ENCODE measurements at places on chromosomes 6 and 20. TPM values are rescaled to one million over a fixed set of nuclear protein-coding genes. Genes with fewer than 3 reads are reported as not detected.

GRCh38 chr6:74598462-74599393 lies 607.1 kb downstream of the COL12A1 start:
- no peak for DNase-seq

DNA sequence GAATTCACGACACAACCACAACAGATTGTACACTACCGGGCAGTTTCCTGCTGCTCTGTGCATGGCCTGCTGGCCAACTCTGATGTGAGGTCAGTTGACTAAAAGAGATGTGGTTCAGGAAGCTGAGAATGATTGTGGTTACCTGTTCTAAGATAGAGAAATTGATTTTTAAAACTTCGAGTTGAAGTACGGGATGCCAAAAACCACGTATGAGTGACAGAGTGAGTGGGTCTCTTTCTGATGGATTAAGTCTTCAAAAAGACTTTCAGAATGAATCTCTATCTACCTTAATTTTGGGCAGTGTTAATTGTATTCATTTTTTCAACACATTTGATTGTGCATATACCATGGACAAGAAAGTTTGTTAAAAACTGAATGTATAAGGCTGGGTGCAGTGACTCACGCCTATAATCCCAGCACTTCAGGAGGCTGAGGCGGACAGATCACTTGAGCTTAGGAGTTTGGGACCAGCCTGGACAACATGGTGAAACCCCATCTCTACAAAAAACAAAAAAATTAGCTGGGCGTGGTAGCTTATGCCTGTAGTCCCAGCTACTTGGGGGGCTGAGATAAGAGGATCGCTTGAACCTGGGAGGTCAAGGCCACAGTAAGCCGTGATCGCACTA lies 121.2 kb downstream of the SGK1 start:
- DNase-seq = no peak

DNA sequence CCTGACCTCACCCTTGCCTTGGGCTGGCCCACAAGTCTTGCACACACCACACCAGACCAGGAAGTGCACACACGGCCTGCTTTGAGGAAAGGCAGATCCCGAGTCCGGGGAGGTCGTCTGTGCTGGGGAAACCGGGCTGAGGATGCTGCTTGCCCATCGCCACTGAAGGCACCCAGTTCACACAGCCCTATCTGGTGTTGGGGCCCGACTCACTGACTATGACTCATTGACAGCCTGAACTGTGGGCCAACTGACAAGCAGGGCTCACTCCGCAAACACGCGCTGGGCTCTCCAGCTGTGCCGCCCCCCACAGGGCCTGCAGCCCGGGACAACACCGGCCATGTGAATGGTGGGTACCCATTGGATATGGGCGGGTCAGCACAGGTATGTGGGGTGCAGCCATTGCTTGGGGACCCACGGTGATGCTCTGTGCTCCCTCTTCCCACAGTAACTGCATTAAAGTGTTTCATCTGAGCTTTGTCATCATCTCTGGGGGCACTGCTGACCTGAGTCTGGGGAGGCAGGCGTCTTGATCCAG lies 1.6 kb downstream of the SAMD10 start:
- no peak for DNase-seq

- no peak for DNase-seq
Measured at GRCh38 chr6:5338177-5338960, 77.1 kb downstream of the FARS2 start.

DNA sequence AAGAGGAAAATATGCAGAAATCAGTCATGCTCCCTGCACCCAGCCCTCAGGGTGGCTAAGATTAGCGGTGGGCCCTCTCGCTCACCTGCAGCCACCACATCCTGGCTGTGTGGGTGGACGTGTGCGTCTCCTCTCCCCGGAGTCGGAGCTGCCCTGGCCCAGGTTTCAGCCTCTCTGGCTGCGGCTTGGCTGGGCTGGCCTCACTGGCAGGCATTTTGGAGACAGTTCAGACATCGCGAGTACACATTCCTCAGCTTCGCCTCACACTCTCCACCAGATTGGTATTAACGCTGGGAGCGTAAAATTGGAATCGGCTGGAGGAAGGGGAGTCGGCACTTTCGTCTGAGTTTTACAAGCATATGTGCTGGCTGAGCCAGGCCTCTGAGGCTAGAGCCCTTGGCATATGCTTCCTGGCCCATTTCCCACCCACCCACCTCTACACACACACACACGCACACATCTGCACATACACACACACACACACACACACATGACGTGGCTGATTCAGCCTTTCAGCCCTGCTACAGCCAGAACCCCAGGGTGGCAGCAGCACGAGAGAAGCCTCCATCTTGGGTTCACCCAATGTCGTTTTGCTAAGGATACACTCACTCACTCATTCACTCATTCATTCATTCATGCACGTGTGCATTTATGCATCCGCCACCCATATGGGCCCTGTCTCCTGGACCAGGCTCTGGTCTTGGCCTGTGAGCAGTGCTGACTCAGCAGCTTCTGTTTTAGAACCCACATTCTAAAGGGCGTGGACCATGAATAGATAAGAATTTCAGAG lies 42.9 kb downstream of the BCAS4 start:
- DNase-seq = no peak

GRCh38 chr6:107809966-107810365 lies 14.1 kb downstream of the SCML4 start:
- no peak for DNase-seq

DNA sequence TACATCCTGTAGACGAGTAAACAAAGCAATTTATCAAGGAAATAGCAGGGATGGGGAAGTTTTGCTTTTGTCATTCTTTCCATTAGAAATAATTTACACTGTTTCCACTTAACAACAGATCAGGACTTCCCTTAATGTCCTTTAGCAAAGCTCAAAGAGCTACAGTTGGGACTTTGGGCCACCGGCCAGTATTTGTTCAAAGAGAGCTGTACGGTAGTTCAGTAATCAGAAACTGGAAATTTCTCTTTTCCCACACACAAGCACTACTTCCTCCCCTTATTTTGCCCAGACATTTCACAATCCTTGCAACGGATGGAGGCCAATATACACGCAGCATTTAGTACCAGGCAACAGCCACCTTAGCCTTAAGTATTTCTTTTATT lies 12.1 kb upstream of the HINT3 start:
- no peak for DNase-seq

DNA sequence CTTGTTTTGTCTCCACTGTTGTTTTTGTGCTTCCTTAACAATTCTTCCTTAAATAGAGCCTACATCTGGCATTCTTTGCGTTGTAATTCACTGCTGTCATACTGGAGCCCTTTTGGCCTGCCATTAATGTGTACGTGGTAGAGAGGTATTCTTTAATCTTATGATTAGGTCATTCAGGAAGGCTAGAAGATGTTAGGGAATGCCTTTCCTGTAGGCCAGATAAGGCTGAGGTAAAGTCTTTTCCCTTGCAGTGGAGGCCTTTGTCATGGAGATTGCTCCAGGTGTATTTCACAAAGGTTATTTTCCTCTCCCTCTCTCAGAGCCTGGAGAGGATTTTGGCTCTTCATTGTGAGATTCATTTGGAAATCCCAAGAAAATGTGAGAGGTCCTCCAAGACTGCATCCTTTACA lies 146.9 kb downstream of the FUT9 start:
- DNase-seq = no peak

MYT1 gene
- polyA plus RNA-seq = not detected

SLC35D3 gene
- polyA plus RNA-seq = not detected
